ENCODE measurements at places on chromosomes 7 and 10.
A peak's percentile ranks its signal among the peaks of the same experiment; 100 is the strongest.

DNA sequence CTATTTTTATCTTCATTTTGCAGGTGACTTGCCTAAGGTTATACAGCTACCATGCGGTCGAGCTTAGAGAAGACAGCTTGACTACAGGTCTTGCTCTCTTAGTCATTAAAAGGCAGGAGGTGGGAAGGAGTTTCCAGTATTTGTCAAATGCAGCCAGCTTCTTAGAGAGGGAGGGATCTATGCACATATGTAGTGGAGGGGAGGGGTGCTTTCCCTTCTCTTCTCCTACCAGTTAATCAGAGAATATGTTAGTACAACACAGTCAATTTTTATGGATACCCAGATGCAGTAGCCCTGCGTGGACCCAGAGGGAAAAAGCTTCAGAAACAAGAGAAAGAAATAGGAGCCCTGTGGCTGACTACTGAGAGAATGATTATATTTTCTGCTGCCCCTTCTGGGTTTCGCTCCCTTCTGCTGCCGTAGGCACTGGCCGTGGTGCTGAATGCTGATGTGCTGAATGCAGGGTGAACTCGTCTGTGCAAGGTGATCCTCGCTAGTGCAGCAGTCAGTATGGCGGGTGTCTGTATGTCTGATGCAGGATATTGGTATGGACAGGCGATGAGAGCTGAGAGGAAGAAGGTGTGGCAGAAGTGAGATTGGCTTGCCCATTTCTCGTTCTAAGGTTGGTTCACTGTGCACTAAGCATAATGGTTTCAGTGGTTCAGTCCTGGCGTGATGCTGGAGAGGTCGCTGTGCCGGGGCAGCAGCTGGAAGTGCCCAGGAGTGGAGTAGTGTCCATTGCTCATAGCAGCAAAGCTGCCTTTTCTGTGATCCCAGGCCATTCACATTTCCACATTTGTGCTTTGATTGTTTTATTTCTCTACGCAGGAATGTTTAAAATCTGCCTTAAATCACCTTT is 189.2 kb upstream of the PODXL start:
- DNase-seq, result peak; percentile 76

- no peak for DNase-seq
These were observed 28.2 kb upstream of the IL6 start for GRCh38 chr7:22698767-22699166.

- DNase-seq, result no peak
These were observed 112.8 kb downstream of the PRLHR start for GRCh38 chr10:118482393-118483331.

- no peak for DNase-seq
These were observed 2.2 kb downstream of the STN1 start for GRCh38 chr10:103915796-103916195.

DNA sequence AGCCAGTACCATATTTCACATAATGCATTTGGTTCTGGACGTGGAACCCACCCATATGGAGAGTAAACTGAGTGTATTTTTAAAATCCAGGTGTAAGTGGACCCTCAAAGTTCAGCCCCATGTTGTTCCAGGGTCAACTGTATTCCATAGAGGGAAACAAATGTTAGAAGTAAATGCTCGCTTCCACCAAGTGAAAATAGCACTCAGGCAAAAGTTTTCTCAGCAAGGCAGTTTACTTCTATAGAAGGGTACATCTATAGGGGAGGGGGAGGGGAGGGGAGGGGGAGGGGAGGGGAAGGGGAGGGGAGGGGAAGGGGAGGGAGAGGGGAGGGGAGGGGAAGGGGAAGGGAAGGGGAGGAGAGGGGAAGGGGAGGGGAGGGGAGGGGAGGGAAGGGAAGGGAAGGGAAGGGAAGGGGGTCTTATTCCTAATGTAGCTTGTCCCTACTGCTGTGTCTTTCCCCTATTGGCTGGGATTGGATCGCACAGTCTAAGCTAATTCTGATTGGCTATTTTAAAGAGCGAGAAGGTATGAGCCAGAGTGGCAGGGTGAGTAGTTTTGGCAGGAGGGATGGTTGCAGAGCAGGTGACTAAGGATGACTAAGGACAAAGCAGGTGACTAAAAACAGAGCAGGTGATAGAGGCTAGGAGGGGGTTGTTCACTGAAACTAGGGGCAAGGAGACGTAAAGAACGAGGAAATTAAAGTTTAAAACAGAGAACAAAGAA is 29.1 kb downstream of the GARIN1A start:
- DNase-seq, result no peak

- DNase-seq, result peak; percentile 37
These were observed 185.9 kb downstream of the RAB11FIP2 start for GRCh38 chr10:117860823-117861222.

DNA sequence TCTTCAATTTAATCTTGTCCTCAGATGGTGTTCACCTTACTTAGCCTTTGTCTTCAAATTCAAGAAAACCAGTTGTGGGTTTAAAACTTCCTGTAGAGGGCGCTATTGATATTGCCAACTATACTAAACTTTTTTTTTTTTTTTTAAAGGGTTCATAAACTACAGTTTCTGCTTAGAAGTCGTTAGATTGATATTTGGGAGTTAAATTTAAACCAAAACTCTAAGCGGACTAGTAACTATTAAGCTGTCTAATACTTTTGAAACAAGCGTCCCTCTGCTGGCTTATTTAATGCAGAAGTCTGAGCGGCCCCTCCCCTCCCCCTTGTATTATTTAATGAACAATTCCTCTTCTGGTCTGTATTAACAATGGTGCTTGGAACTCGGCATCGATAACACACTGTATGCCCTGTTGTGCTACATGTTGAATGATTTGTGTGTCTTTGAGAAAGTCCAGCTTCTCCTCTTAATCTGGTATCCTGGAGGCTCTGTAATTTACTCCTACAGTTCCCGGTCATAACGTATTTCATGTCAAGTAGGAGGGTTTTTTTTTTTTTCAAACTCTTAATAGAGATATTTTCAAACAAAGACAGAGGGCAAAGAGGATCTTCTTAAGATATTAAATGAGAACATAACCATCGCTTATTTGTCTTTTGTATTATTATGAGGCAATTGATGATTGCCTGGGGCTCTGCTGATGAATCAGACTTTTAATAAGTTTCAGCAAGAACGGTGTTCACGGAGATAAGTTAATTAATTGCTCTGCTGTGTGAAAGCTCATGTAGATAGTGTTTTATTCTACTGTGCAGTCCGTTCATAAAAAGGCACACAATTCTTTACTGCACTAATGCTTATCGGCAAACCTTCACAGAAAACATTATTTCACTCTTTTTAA is 22.6 kb upstream of the CREB5 start:
- peak; percentile 76 for DNase-seq

- no peak for DNase-seq
These were observed 23.7 kb downstream of the EPDR1 start for GRCh38 chr7:37943905-37944736.

DNA sequence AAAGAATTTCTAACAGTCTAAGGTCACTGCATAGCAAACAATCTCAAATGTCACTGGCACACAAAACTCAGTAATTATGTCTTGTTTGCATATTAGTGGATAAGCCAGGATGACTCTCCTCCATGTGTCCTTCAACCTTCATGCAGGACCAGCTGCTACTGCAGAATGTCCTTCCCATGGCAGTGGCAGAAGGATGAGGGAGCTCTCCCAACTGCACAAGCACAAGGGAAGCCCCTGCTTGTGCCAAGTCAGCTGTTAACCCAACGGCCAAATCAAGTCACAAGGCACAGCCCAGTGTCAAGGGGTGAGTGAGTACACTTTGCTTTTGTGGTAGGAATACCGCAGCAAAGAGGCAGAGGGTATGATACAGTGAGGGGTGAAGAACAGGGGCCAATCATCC is 59.3 kb upstream of the VWC2 start:
- DNase-seq, result no peak

- peak; percentile 93 for DNase-seq
These were observed 60.0 kb upstream of the STEAP1B start for GRCh38 chr7:22559829-22560489.

DNA sequence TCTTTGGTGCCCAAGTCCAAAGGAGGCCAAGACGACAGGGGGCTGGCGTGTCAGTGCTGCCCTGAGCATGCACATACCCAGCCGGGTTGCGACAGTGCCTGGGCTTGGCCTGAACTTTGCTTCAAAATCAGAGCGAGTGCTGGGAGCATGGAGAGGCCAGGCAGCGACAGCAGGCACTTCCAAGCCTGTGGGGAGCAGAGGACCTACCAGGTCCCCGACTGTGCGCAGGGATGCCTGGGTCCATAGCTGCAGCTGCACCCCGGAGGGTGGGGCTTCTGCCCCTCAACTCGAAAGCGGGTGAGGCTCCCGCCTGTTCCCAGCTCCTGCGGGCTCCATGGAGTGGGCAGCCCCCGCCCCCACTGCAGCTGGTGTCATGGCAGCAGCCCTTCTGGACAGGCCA is 79.1 kb downstream of the HDAC9 start:
- no peak for DNase-seq

DNA sequence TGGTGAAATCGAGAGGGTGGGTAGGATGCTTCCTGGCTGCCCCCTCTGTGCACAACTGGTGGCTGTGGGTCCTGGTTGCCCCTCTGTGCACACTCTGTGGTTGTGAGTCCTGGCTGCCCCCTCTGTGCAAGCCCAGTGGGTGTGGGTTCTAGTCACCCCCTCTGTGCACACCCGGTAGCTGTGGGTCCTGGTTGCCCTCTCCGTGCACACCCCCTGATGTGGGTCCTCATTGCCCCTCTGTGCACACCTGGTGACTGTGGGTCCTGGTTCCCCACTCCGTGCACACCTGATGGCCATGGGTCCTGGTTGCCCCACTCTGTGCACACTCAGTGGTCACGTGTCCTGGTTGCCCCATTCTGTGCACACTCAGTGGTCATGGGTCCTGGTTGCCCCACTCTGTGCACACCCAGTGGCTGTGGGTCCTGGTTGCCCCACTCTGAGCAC is 20.3 kb upstream of the RET start:
- DNase-seq, result no peak

DNA sequence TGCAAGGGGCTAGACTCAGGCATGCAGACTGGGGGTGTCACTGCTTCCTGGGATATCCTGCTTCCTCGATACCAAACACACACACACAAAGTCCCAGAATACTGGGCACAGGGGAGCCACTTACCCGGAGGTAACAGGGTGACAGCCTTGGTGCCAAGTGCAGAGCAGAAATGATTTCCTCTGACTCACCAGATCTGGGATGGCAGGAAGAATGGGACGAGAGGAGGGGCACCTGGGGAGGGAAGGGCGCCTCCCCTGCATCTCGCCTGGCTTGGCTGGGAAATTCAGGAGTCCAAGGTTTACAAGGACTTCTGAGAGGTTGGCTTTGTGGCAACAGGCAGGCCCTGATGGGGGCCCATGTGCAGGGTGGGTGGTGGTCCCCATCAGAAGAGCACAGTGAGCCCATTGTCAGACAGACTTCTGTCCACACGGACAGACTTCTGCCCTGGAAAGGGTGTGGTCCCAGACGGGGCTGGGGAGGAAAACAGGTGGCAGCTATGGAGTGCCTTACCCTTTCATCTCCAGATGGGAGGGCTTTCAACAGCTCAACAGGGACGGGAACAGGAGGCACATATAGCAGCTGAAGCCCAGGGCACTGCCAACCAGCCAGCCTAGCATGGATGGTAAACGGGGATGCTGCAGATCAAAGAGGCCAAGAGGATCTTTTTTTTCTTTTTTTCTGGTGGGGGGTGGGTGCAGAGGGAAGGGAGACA is 9.7 kb upstream of the CCL24 start:
- no peak for DNase-seq

DNA sequence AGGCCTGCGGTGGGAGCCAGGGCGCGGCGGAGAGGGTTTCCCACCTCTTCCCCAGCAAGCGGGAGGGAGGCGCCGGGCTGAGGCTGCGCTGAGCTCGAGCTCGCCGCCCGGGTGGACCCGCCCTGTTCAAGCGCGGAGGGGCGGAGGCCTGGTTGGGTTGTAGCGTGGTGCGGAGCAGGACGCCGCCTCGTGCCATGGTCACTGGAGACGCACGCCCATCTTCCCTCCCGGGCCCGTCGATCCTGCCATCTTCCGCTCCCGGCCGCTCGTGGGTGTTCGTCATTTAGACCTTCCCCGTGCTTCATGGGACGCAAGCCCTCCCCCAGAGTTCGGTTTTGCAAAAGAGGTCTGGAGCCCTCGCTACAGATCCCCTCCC is 9.3 kb upstream of the EN2 start:
- DNase-seq, result peak; percentile 51

DNA sequence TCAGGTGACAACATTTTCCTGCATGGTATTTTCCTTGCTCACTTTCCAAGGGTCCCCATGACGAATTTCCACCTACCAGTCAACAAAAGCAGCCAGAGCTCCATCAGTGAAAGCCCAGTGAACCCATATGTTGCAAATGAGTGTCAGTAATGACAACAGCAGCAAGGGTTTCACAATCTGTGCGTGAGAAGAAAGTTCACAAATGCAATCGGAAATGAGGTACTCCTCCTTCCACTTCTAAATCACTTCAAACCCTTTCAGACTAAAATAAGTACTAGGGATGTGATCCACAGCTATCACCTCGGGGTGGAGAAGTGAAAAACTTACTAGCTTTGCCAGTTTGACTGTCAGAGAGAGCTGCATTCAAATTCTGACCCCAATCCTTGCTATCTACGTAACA is 55.6 kb upstream of the BET1 start:
- no peak for DNase-seq

DNA sequence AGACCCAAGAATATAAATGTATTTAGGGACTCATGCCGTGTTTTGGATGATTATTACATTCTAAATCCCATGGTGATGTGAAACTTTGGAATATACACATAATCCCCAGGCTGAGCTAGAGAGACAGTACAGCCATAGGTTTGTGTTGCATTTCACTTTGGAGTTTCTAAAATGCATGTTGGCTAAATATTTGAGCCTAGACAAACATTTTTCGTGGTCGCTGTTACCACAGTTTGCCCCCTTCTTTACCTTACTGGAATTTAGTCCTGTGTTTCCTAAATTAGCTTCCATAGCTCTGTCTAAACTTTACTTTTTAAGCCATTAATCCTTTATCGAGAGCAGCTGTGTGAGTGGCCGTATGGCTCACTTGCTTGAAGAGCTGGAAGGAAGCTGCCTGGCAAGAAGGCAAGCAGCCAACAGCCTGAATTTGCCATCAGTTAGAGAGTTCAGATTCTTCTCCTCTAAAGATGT is 192.0 kb downstream of the BICC1 start:
- no peak for DNase-seq

All from mesendoderm (in vitro differentiated cells).